HT-29 (cell line): ENCODE measurements at places on chromosomes 7 and 10. TPM values are rescaled to one million over a fixed set of nuclear protein-coding genes. Genes with fewer than 3 reads are reported as not detected.
A peak's percentile ranks its signal among the peaks of the same experiment; 100 is the strongest.

GRCh38 chr7:92245487-92246359 lies at the start of the genes ANKIB1 and KRIT1:
ANKIB1 (plus strand) TSS chr7:92245974; CDS start chr7:92294979, 49,005 bp downstream.
KRIT1 (minus strand) TSS chr7:92245914; CDS start chr7:92242135, 3,779 bp downstream.
- DNase-seq: peak; percentile 96

GRCh38 chr10:31278279-31278941 lies 40.6 kb upstream of the ZEB1 start:
- DNase-seq: no peak

DNA sequence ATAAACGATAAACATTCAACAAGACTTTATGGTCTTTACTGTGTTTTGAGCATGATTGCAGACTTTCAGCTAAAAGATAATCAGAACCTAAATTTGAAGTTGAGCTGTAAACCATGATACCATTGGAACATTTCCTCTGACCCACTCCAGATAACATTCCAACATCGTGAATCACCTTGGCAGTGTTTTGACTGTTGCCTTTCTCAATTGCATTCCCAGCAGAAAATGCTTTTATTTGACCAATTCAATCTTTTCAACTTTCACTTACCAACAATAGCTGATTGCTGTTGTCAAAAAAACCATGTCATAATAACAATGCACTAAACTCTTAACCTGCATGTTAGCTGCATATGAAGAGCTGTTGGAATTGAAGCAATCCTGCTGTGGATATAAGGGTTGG lies 165.5 kb downstream of the MDFIC start:
- DNase-seq: peak; percentile 64

GRCh38 chr10:133307776-133308420 lies 774 bp downstream of the TUBGCP2 start:
- peak; percentile 96 for DNase-seq

DNA sequence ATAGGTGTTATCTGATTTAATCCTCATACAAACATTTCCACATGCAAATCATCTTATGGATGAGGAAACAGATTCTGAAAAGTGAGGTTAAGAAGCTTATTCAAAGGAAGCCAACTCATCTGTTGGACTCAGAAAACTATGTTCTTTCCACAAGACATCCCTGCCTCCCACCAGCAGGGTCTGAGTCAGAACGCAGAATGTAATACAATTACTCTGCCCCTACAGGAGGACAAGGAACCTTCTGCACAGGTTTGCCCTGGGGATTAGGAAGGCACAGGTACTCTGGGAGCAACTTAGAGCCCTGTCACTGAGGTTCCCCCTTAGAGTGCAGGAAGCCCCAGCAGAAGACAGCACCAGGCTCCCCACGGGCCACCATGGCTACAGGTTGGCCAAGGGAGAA lies 255.7 kb downstream of the TNS3 start:
- peak; percentile 11 for DNase-seq

GRCh38 chr10:29949411-29950011 lies 109.9 kb downstream of the JCAD start:
- no peak for DNase-seq

DNA sequence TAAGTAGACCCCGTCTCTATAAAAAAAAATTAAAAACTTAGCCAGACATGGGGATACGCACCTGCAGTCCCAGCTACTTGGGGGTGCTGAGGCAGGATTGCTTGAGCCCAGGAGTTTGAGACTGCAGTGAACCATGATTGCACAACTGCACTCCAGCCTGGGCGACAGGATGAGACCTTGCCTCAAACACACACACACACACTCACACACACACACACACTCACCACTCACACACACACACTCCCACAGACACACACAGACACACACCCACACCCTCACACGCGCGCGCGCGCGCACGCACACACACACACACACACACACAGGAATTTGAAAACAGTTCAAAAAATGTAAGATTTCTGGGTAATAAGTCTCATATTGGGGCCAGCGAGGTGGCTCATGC lies 8.7 kb upstream of the GRIFIN start:
- DNase-seq: no peak

GRCh38 chr10:20105931-20106330 lies 289.7 kb downstream of the PLXDC2 start:
- no peak for DNase-seq

- DNase-seq: no peak
Measured at GRCh38 chr10:131781076-131781475, 119.7 kb upstream of the PPP2R2D start.

GRCh38 chr7:100598425-100598824 lies 3.7 kb upstream of the PCOLCE start:
- no peak for DNase-seq

GRCh38 chr7:86706406-86706805 lies 62.7 kb downstream of the GRM3 start:
- no peak for DNase-seq

SRRT gene
- total RNA-seq: 211 and 222 TPM in 2 replicates

TRPV6 gene
- 0.55 and 0.56 TPM in 2 replicates for total RNA-seq

ZNF365 gene
- not detected in 2 replicates for total RNA-seq

SUN3 gene
- not detected in 2 replicates for total RNA-seq

RPEL1 gene
- total RNA-seq: 0.05 and 0.10 TPM in 2 replicates
